ENCODE measurements at places on chromosomes 3 and 15.

- DNase-seq = peak; percentile 57
Measured at GRCh38 chr3:5205165-5205941, 17.8 kb downstream of the EDEM1 start.

GRCh38 chr15:50289749-50290148 is 24.2 kb upstream of the HDC start:
- no peak for DNase-seq

DNA sequence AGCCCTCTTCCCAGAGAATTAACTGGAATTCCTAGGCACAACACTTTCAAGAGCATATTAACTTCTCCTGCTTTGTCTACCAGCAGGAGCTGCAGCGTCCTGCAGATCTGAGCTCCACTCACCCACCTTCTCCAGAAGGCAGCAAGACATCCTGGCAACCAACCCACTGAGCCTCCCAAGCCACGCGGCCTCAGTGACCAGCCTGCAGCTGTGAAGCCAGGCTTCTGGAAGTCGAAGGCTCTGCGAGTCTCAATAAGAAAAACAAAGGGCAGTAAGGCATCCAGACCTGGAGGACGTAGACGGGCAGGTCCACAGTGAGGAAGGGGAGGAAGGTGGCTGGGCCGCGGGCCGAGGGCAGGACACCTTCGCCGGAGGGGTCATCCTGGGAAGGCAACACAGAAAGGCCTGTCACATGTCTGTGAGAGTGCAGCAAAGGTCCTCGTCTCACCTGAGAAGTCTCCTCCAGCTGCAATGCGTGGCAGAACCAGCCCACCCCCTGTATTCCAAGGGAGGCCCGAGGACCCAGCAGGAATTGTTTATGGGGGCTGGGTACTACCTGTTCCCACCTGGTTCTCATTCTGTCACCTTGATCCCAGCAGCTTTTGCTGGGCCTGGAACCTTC is 36.2 kb downstream of the ZXDC start:
- DNase-seq = no peak

- peak; percentile 52 for DNase-seq
Measured at GRCh38 chr3:4821975-4822374, 157.3 kb upstream of the BHLHE40 start.

DNA sequence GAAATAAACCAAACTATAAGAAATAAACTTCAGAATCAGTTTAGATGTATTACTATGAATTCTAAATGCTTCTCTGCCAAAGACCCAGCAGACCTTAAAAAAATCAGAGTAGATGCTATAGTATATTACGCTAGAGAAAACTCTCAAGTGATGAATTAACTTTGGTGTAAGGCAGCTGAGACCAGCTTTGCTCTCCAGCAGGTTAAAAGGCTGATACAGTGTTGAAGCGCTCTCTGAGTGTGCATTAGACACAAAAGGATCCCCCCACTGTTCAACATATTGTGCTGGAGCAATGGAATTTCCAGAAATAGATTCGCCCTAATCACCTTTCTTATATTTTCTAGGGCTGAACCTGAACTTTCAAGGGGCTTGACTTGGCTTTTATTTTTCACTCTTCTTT is 190.0 kb downstream of the EFHB start:
- no peak for DNase-seq

GRCh38 chr3:132635052-132635451 is 24.6 kb downstream of the ACAD11 start:
- DNase-seq = no peak

DNA sequence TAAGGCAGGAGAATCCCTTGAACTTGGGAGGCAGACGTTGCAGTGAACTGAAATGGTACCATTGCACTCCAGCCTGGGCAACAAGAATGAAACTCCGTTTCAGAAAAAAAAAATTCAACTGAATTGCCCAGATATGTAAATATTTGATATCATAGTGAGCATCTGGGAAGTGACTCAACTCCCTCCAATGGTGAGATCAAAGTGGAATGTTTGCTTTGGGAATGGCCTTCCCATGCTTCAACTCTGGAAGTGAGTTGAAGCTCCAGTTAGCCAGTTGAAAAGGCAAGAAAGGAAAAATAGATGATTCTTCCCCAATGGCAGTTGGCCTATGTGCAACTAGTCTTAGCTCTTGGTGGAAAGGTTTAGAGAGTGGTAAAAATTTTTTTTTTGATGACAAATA is 131.6 kb upstream of the CMC1 start:
- DNase-seq = no peak

- DNase-seq = no peak
Measured at GRCh38 chr3:56458496-56459103, 9.7 kb downstream of the ERC2 start.

- no peak for DNase-seq
Measured at GRCh38 chr3:88707837-88708236, 399.6 kb upstream of the EPHA3 start.

DNA sequence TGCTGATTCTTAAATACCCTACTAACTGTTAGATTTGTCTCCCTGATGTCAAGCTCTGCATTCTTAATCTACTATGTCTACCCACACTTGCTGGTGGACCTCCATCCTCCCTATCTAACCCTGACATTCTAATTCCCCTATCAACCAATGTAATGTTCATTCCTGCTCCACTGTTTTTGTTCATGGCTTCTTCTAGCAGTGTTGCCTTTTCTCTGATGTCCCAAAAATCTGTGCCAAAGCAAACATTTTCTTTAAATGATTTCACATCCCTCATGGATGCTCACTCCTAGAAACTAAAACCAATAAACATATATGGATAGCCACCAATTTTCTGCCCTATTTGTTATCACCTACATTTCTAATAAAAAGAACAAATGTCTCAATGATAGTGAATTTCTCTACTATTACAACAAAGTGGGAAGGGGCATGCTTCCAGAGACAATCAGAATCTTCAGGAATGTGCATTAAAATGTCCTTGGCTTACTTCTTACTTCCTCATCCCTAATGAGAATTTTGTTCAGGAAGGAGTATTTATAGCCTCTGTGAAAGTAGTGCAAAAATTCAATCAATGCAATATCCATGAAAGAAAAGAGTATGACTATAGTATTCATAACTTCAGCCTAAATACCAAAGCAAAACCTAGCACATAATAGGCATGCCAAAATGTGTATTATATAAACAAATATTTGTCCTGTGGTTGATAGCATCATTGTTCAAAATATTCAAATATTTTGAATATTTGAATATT is 273.3 kb downstream of the ZNF385D start:
- DNase-seq = no peak

DNA sequence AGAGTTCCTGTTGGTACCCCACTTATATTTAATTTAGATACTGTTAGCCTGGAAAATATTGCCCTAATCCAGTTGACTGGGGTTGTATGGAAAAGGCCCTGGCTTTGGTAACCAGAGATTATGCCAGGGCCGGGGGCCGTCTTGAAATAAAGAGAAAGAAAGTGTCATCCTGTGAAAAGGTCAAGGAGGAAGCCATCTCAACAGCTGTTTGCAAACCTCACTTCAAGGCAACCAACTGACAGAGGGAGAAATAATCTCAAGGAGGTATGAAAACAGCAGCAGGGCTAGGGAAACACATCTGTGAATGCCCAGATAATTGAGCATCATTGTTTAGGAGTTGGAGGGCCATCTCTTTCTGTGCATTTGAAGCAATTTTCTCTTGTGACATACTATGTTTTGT is 190.8 kb downstream of the SUCLG2 start:
- no peak for DNase-seq

DNA sequence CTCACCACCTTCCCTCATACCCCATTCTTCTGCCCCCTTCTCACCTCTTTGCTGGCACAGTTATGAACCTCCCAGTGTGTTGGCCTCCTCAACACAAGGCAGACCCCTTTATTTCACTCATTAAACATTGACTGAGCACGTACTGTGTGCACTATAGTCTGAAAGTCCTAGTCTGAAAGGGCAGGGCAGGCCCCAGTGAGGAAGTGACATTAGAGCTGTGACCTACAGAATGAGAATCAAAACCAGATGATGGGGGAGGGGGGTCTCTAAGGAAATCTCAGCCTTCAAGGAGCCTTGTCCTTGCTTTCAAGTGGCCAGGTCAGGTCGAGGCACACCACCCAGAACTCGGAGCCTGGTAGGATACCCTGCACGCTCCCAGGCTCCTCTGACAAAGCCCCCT is 3.5 kb downstream of the SLC28A1 start:
- DNase-seq = no peak

- DNase-seq = peak; percentile 45
Measured at GRCh38 chr3:38649500-38650247, at the start of gene SCN5A. SCN5A (minus strand) TSS chr3:38649687; CDS start chr3:38633307, 16,380 bp downstream.
